GM19239 (cell line): ENCODE measurements at places on chromosomes 7 and 10.

DNA sequence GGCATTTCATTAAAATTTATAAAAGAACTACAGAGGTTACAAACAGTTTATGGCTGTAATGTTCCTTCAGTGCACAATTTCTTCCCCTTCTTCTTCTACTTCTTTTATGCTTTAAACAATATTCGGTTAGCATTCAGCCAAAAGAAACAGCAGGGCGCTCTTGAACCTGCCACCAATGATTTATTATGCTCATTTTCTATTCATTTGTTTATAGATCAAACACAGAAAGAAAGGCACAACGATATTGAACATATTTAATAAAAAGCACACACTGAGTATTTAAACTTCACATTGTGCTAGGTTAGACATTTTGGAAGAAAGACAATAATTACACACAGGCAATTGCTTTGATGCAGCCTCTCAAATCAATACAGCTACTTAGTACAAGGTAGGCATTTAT, 1025.8 kb upstream of the LRRN3 start:
- no peak for DNase-seq

DNA sequence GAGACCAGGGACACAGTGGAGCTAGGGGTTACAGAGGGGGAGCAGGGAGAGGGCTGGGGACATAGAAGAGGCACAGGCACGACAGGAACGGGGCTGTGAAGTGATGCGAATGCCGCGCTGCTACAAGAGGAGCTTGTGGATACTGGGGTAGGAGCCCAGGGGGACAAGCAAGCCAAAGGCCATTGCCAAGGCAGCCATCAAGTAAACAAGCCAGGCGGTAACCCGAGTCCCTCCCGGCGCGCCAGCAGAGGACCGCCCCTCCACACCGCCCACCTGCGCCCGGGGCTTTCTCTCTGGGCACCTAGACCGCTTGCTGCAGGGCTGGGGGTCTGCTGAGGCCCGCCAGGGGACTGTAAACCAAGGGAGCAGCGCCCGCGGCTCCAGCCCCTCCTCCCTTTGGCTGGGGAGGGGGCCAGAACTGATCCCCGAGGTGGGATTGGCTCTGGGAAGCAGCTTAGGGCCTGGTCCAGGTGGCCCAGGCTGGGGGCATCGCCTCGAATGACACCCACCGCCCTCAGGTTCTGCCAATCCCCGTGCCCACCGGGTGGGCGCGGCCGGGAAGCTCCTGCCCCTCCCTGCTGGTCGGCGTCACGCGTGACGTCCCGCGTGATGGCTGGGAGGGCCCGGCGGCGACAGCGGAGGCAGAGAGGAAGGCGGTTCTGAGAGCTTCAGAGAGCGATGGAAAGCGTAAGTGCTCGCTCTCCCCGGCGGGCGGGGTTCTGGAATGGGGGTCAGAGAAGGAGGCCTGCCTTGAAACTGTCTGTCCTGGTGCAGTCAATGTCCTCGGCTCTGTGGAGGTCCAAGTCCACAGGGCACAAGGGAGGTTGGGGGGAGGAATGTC, 982 bp downstream of the SFXN3 start:
- DNase-seq: no peak

- DNase-seq: no peak
These were observed 5.4 kb downstream of the AKR1B1 start for GRCh38 chr7:134453518-134453917.

DNA sequence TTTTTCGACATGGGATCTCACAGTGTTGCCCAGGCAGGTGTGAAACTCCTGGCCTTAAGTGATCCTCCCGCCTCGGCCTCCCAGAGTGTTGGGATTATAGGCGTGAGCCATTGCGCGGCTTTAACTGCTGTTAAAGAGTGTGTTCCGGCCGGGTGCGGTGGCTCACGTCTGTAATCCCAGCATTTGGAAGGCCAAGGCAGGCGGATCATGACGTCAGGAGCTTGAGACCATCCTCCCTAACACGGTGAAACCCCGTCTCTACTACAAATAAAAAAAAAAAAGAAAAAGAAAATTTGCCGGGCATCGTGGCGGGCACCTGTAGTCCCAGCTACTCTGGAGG, 1.1 kb downstream of the RABGEF1 start:
- DNase-seq: no peak

DNA sequence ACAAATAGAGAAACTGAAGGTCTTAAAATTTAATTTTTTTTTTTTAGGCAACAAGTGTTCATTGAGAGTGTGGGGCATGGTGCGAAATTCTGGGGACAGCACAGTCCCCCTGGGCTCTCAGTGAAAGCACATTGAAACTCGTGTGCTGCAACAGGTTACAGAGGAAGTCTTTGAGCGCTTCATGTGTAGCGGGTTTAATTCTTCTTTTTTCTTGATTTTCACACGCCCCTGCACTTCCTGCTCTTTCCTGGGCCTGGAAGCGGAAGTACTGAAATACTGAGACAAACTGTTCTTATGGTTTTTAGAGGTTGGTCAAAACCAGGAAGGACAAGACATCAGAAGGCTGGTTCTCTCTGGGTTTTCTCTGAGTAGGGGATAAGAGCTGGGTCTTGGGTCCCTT, 203.5 kb downstream of the PTEN start:
- DNase-seq: no peak

GRCh38 chr10:71899665-71900412, 48.8 kb upstream of the PSAP start:
- no peak for DNase-seq

GRCh38 chr7:102287111-102287980, 678 bp downstream of the SH2B2 start:
- DNase-seq: no peak

GRCh38 chr10:106716381-106716780, 448.1 kb downstream of the SORCS1 start:
- DNase-seq: no peak

DNA sequence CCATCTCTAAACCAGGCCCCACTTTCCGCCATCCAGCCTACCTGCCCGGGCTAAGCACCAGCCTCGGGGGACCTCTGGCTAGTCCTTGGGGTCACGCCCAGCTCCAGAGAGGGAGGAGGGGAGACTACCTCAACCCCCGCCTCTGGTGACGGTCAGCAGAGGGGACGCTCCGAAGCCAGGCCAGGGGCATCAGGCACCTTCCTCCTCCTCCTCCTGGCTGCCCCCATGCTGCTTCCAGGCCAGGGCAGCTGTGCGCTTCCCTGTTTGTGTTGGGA, 4.0 kb upstream of the SMARCD3 start:
- no peak for DNase-seq

DNA sequence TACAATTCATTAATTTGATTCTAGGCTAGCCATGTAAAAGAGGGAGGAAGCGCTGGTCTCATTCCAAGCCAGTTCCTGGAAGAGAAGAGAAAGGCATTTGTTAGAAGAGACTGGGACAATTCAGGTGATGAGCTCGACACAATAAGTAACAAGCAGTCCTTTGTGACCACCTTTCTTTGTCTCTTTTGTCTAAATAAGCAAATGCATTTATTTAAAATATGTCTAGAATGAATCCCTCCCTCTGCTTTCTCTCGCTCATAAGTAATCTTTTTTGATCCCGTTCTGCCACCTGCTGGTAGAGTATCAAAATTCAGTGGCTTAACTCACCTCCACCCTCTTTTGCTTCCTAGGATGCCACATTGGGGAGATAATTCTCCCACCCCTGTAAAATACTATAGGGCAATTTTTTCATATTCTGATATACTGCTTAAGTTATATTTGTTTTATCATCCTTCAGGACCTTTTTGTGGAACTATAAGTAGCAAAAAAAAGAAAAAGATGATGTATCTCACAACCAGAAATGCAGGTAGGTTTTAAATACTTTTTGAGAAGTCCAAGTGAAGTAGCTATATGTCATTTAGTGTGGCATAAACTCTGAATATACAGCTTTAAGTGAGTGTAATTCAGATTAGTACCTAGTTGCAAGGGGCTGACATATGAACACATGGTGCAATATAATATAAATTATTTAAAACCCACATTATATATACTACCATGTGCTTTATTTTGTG, 91.5 kb downstream of the GSDME start:
- no peak for DNase-seq

DNA sequence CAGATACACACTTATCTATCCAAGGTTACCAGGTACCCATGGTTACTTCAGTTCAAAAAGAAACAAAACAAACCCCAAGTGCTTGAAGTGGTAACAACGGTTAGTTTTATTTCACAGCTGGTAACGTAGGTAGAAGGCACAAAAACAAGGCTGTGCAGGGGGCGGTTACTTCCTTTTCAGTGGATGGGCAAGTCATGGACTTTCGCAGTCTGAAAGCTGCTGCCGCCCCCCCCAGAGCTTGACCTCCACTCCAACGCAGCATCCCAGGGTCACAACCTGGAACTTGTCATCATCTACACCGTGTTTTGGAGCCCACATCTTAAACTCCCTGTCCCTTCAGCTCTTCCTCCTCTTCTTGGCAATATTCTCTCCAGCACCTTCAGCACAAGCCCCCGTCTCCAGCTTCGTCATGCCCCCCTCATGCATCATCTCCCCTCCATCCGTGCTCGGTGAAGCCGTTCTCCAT, 181.2 kb upstream of the ITGB1 start:
- no peak for DNase-seq

- no peak for DNase-seq
These were observed 148.9 kb upstream of the FEZF1 start for GRCh38 chr7:122453432-122453831.

DNA sequence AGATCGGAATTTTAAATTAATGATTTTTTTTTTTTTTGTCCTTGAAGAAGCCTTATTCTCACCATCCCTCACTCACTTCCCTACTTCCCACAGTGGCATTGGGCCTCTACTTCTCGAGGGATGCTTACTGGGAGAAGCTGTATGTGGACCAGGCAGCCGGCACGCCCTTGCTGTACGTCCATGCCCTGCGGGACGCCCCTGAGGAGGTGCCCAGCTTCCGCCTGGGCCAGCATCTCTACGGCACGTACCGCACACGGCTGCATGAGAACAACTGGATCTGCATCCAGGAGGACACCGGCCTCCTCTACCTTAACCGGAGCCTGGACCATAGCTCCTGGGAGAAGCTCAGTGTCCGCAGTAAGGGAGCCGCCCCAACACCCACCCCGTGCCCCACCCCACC, 23.5 kb downstream of the RET start:
- no peak for DNase-seq

DNA sequence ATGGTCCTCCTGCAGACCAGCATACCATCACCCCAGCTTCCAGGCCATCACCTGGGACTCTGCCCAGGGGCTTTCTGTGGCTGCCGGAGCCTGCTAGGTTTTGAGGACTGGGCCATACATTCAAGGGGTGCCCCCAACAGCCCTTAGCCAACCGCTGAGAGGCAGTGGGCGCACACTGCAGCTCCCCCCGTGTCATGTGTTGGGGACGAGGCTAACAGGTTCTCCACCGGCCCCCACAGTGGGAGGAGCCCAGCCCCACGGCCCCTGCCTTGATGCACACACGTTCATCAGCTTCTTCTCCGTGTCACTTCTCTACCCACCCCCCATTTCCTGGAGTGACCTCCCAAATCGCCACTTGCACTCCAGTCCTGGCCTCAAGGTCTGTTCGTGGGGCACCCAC, 543.2 kb upstream of the FOXK1 start:
- no peak for DNase-seq

DNA sequence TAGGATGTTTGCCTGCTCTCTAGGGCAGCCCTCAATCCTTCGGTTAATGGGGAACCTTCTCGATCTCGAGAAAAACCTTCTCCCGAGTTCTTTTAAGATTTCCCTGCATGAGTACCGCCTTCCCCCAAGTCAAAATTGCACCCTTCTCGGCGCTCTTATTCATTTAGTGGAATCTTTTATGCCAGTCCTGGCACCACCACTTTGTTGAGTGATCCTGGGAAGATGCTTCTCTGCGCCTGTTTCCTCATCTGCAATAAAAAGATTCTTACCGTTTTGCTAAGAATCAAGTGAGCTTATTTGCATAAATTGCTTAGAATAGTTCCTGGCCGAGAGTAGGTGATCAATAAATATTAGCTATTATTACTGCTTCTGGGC, 697 bp downstream of the ARPC1A start:
- no peak for DNase-seq

GRCh38 chr10:30836406-30836805, 195.3 kb downstream of the ZNF438 start:
- DNase-seq: no peak

DNA sequence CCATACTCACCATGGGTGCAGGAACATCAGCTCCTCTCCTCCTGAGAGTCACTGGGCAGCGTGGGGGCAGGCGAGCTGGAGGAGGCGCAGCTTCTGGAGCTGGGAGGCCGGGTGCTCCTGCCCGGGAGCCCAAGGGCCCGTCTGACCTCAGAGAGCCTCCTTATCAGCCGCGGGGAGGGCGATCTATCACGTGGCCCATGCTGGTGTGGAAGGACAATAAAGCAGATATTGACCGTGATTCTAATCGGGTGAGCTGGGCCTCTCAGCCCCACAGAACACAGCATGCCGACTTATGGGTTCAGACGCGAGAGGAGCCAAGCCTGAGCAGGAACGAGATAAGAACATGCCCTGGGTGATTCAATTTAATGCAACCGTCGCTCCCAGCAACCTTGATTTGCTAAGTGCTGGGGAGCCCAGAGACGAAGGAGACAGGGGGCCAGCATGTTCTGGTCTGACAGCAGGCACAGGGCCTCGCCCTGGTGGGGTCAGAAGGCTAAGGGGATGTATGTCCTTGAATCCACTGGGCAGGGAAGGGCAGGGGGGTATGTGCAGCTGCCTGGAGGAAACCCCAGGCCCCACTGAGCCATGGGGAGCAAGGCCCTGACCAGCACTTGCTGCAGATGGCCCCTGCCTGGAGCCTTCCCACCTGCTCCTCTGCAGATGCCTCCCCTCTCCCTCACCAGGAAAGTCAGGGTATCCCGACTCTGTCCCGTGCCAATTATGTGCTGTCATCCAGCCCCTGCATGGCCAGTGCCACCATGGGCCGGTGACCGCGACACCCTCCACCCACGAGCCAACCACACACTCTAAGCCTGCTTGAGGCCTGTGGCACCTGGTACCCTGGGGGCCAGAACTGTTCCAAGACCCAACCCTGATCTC, 95.3 kb upstream of the RET start:
- no peak for DNase-seq

DNA sequence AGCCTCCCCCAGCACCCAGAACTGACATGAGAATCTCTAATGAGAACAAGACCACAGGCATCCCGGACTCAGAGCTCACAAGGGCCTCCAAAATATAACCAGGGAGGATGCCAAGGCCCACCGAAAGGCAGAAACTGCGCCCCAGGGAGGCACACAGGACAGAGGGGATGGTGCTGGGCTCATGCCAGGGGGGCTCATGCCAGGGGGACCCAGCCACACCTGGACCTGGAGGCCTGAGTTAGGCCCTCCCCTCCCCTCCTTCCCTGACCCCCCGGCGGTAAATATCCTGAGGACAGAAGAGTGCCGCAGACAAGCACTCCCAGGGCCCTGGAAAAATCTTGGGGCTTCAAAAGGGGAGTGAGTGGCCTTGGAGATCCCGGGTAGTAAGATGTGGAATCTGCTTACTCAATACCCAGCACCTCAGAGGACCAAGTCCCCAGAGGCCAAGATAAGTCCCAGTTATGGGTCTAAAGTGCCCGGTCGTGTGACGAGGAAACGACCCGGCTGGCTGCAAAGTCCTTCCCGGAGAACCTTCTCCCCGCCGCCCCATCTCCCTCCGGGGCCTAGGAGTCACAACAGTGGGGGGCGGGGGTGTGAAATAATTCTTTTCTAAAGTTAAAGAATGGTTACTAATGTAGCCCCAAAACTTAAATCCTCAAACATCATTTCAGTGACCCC, 11.9 kb downstream of the PDGFA start:
- DNase-seq: no peak
